ENCODE measurements at places on chromosomes 6 and 20.

DNA sequence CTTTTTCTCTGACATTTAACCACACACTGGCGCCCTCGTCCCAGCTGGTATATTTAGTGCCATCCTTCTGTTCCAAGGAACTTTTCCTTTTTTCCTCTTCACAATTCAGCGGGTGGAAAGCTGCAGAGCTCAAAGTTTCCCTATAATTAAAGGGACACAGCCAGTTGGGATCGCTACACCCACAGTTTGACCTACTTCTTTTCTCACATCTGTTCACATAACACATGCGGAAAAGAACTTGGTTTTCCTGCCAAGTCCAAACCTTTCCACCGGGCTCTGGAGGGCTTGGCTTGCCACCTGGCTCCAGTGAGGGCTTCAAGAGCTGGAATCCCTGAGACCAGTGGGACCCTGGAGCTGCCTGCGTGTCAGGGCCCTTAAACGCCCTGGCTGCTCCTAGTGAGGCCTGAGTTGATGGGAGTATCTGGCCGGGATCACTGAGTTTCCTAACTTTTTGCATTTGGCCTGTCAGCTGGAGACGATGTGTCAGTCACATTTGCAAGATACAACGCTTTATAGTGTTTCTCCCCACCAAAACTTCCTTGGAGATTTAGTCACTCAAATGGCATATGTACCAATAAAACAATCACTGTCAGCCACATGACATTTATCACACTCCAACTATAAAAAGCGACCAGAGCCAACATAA, 176.0 kb downstream of the SASH1 start:
- DNase-seq = no peak

DNA sequence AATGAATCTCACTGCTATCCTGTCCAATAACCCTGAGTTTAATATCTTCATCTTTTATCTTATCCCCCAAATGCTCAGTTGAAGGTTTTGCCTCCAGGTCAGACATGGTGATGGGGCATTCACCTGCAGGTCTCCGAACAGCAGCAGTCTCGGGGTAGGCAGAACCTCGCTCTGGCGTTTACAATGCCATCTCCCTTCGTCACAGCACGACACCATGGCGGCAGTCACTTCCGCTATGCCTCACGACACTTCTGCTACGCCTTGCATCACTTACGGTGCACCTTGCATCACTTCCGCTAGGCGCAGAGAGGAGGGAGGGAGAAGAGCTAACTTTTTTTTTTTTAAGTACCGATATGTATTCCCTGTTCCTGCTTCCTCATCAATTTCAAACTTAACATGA, 194.9 kb downstream of the BCAS1 start:
- DNase-seq = no peak

- no peak for DNase-seq
Observed at GRCh38 chr6:104218116-104218515, 641.6 kb downstream of the HACE1 start.

DNA sequence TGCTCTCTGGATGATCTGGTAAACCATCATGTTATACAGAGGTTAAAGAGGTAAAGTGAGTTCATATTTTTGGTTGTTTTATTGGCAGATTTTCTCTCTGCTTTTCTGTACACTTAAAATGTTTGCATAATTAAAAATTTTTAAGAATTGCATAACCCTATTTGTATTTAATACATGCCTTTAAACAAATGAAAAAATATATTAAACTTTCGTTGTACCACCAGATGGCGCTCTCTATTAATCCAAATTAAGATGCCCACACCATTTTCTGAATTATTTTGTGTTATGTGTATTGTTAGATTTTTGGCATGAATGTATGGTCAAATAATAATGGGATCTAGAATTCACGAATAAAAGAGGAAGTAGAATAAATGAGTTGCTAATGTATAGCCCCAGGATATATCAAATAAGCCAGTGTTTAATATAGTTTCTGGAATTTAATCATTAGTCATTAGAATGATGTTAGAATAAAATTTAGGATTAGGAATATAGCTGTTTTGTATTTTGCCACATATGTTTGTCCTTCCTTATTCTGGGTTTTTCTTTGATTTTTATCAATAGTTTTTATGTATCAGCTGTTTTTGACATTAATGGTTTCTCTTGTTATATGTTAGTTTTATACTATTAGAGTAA, 38.9 kb downstream of the SMAP1 start:
- DNase-seq = no peak

GRCh38 chr6:6975459-6976111, 132.2 kb upstream of the RREB1 start:
- DNase-seq = no peak

- DNase-seq = no peak
Observed at GRCh38 chr20:62517901-62518610, 42.3 kb upstream of the GATA5 start.

- DNase-seq = no peak
Observed at GRCh38 chr20:51319522-51319921, 223.0 kb downstream of the NFATC2 start.
